ENCODE measurements at places on chromosomes 4 and X.

DNA sequence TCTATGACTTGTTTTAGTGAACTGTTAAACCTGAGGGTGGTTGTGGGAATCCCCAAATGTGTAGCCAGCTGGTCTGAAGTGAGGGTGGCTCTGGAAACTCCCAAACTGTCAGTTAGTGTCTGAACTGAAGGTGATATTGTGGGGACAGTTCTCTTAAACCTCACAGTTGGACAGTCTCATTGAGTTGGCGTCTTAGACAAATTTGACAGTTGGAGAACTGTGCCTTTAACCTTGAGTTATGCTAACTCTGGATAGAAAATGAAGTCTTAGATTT, 20.7 kb upstream of the CTSO start:
- no peak for DNase-seq

GRCh38 chrX:25028726-25029125, 13.0 kb upstream of the ARX start:
- no peak for DNase-seq

DNA sequence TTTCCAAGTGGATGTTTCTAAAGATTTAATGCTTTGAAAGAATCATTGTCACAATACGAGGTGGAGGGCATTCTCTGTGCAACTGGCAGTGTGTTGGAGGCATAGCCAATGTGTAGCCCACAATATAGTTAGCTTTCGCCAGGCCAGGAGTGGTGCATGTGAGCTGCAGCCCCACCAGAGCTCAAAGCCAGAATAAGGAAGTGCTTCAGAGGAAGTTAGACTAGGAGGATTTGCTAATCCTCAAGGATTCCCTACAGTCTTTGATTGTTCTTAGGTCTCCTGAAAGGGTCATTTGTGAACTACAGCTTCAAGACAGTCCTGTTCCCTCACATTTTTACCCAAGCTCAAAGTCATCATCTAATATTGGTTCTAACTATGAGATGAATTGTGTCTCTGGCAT, 16.4 kb downstream of the TRPC5OS start:
- no peak for DNase-seq

- no peak for DNase-seq
Measured at GRCh38 chrX:43656005-43656494, at the start of gene MAOA. TSS of gene MAOA (plus strand) at chrX:43656299. CDS start at chrX:43656342, 43 bp downstream.

- no peak for DNase-seq
Measured at GRCh38 chr4:118770741-118771187, 65.2 kb downstream of the SEC24D start.

- no peak for DNase-seq
Measured at GRCh38 chr4:135601351-135601750, 1399.8 kb upstream of the PABPC4L start.

DNA sequence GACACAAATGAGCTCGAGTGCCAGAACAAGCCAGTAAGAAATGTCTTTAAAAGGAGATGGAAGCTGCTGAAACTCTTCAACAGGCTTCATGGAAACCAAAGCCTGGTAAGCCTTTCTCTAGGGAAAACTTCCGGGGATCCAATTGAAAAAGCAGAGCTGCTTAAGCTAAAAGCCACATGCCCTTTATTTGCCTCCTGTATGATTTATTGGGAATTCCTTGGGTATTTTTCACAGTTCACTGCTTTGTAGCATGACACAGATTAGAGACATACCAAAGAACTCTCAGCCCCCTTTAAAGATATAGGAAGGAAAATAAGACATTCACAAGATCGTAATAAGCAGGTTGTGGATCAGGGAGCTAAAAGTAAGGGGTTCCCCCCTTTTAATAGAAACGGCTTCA, 6.5 kb upstream of the ARHGAP6 start:
- no peak for DNase-seq

GRCh38 chr4:169052594-169052945, 42.5 kb upstream of the CBR4 start:
- no peak for DNase-seq

GRCh38 chr4:85399270-85399669, 75.7 kb upstream of the ARHGAP24 start:
- no peak for DNase-seq

DNA sequence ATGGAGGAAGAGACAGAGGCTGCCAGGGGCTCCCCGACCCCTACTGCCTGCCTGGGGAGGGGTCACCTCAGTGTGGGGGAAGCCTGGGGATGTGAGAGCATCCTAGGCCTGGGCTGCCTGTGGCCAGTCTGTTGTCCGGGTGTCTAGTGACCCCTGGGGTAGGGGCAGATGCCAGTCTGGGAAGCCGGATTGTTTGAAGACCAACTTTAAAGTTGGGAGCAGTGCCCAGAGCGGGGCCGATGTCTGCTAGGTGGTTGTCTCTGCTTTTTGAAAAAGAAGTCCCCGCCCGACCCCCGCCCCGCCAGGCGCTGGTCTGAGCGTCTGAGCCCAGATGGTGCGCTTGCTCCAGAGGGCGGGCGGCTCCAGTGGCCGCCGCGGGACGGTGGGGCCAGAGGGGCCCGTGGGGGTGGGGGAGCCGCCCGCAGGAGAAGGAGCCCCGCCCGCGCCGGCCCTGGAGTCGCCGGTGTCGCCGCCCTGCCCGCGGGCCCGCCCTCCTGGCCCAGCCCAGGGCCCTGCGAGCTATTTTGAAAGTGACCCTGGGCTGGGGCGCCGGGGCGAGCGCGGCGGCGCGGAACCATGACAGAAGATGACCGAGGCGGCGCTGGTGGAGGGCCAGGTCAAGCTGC, at the start of gene DOK7:
DOK7 (plus strand) TSS at position 517 of the 626 bp plus-strand sequence; CDS start at position 587, 70 bp downstream.
- no peak for DNase-seq

DNA sequence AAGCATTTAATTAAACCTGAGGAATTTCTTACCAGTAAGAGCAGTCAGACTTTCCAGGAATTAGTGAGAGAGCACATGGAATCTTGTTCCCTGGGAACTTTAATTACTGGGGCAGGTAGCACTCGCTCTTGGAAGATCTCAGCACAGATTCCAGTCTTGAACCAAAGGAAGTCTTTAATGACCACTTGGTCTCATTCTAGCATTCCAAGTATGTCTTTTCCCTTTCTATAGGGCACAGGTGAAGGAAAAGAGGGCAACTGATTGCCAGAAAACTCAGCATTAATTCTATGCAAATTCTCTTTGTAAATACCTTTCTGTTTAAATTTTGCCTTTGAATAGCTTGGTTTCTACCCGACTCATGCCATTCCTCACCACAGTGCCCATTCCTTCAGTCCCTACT, 236.6 kb downstream of the LDB2 start:
- no peak for DNase-seq

DNA sequence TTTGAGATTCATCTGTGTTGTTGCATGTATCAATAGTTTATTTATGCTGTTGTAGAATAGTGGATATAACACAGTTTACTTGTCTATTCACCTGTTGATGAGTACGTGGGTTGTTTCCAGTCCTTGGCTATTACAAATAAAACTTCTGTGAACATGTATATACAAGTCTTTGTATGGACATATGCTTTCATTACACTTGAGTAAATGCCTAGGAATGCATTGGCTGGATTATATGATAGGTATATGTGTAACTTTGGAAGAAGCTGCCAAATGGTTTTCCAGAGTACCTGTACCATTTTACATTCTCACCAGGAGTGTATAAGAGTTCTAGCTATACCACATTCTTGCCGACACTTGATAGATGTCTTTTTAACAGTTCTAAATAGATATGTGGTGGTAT, 16.5 kb downstream of the ART3 start:
- DNase-seq, result no peak

DNA sequence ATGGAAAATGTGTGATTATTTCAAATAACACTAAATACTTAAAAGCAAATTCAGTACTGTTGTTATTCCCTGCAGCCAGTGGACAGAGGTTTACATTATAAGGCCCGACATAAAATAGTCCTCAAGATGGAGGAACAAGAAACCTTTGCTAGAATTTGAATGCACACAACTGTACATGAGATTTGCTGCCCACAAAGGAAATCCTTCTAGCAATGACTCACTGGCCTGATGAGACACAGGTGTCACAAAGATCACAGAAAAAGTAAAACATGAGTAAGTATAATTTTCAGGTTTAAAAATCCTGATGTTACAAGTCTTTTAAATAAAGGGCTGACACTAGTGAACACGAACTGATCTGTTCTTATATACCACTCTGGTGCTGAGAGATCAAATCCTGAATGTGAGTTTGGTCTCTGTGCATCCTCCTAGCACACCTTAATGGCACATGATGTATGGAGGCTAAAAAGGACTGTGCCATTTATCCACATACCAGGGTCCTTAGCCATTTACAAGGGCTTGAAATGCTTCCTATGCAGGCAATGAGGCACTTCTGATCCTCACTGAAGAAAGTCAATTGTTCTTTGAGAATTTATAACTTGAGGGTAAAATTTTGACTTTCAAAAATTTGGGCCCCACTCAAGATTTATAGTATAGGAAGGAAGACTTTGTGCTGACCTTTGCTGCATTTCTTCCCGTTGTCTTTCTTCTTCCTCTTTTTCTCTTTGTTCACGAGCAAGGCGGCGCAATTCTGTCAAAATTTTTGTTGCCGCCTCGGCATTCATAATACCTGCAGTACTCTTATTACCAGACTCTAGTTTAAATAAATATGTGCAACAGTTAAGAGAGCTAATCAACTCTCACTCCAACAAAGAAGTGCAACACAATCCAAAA, 23.0 kb downstream of the MAP7D3 start:
- DNase-seq, result no peak

- DNase-seq, result no peak
Measured at GRCh38 chr4:30953799-30954198, 233.6 kb downstream of the PCDH7 start.

- no peak for DNase-seq
Measured at GRCh38 chrX:6959006-6959405, 188.5 kb upstream of the STS start.

GRCh38 chrX:135185795-135186443, 14.7 kb upstream of the CT55 start:
- peak; percentile 22 for DNase-seq

DNA sequence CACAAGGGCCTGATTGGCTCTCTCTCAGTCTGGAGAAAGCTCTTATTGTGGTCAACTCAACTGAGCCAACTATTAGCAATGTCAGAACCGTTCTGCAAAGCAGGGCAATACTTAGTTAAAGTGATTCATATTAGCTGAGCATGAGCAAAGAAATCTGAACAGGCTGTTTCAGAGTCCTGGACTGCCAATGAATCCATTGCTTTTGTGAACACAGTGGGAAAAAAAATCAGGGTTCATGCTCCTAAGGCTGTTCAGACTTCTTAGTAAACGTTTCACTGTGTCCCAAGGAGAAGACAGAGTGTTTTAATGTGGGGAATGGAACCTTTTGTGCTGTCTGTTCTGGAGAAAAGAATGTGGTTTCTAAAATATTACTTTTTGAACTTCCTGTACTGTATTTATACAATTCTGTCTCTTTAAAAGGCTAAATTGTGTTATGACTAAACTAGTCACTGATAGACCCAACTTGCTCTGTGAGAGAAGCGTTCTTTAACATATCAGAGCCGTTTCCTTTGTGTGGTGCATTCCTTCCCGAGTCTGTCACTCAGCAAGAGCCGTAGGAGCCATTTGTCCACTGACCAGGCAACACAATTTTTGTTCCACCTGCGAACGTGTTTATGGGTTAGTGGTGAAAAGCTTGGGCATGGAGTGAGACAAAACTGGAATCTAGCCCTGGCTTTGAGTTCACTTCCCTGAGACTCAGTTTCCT, 366.1 kb downstream of the FBXO8 start:
- no peak for DNase-seq

DNA sequence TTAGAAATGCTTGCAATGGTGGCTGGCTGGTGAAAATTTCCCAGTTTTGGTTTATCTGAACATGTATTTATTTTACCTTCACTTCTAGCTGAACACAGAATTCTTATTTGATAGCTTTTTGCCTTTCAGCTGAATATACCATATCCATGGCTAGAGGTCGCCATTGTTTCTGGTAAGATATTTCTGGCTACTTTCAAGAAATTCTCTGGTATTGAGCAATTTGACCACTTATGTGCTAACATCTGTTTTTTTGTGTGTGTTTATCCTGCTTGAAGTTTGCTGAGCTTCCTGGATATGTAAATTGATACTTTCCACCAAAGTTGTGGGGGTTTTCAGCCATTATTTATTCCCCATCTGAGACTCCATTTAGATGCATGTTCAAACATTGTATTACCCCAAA, 75.4 kb downstream of the FBXW7 start:
- DNase-seq, result peak; percentile 85

GRCh38 chrX:52363247-52363883, 5.5 kb upstream of the XAGE2 start:
- DNase-seq, result no peak

GRCh38 chrX:68947882-68948605, 119.2 kb downstream of the EFNB1 start:
- DNase-seq, result no peak

- peak; percentile 32 for DNase-seq
Measured at GRCh38 chrX:68827848-68828624, 785 bp upstream of the EFNB1 start.

- DNase-seq, result no peak
Measured at GRCh38 chr4:42624551-42624950, 32.4 kb downstream of the ATP8A1 start.

DNA sequence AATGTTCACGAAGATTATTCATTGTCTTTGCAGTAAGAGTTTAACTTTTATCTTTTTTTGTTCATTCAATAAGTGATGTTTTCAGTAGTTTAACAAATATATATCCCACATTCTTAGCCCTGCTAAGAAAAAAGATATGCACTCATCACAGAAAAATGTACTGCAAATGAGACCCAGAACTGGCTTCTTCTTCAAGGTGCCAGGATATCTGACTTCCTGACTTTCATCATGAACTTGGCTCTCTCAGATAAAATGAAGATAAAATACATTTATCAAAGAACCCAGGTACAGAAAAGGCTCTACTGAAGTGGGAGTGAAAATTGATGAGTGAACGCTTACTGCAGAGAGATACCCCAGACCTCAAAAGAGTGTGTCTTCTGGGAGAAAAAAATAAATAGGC, 177.8 kb upstream of the DKK2 start:
- DNase-seq, result no peak

- no peak for DNase-seq
Measured at GRCh38 chrX:134020910-134021309, 35.5 kb upstream of the GPC3 start.

DNA sequence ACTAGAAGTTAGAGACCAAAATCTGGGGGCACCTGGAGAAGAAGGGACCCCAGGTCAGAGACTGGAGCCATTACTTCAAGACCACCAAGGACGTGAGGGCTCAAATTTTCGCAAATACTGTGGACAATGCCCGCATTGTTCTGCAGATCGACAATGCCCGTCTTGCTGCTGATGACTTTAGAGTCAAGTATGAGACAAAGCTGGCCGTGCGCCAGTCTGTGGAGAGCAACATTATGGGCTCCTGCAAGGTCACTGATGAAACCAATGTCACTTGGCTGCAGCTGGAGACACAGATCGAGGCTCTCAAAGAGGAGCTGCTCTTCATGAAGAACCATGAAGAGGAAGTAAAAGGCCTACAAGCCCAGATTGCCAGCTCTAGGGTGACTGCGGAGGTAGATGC, 101.2 kb downstream of the NCAPG start:
- DNase-seq, result no peak

DNA sequence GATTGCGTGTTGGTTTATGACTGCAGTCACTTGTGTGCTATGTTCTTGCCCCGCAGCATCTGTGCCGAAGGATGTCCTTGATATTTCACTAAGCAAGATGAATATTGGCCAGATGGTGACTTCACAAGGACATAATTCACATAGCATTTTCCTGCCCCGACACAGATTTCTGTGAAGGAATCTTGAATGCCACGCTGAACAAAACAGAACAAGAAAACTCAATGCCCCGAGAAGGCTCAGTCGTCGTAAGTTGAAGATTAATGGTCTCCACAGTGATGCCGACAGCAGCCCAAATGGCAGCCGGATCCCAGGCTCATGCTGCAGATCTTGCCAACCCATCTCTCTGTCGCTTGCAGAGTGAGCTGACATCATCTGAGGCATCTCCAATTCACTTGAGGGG, 145.9 kb downstream of the CPEB2 start:
- DNase-seq, result no peak

Data from HFF-Myc (cell line).